Stimulated activated CD4-positive, alpha-beta T cell treated with anti-CD3 and anti-CD28 coated beads, Interleukin-12 subunit alpha, Interleukin-12 subunit beta, amount 100 ng/mL, for 4 hours (primary cell): ENCODE measurements at places on chromosomes 6 and 20.

- DNase-seq, result no peak
Measured at GRCh38 chr20:20719411-20719810, 7.0 kb upstream of the RALGAPA2 start.

GRCh38 chr6:91961671-91962070 is 1374.8 kb upstream of the MAP3K7 start:
- DNase-seq, result no peak

DNA sequence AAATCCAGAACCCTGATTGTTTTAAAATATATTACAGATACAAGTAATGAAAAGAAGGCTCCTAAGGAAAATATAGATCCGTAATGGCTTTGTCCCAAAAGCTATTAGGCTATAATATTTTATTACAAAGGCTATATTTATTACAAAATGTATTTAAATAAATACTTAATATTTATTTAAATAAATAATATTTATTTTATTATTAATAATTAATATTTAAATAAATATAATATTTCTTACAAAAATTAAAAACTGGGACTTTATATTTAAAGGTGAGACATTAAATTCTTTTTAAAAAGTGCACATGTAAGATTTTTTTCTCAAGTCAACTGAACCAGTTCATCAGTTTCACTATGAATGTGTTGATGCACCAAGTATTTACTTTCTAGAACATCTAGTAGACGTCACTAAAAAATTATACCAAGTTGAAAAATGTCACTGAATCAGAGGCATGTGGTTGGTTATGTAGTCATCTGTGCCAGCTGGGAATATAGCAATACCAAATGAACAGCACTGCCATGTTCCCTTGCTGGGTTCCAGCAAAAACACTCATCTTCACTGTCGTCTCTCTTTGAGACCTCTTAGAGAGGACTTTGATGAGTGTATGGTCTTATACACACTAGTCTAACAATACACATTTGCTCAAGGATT is 278.9 kb downstream of the ESR1 start:
- DNase-seq, result no peak

DNA sequence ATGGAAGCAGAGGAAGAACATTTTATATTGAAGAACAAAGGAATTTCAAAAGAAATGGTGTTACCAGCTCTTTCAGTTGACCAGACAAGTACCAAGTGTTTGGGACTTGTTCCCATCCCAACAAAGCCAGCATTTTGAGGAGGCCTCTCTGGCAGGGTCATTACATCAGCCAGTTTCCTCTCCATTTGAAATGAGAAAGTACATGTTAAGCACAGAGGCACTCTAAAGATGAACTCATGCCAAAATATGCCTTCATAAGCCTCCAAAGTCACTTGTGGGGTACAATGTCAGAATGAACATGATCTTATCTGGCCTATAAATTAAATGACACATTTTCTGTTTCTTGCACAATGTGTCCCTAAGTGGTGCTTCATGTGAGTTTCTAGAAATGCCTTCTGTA is 223.9 kb downstream of the PRL start:
- DNase-seq, result no peak

- no peak for DNase-seq
Measured at GRCh38 chr20:59376998-59377397, 76.6 kb downstream of the EDN3 start.

- DNase-seq, result no peak
Measured at GRCh38 chr6:27575594-27576361, 102.9 kb upstream of the ZNF184 start.

- peak; percentile 10 for DNase-seq
Measured at GRCh38 chr6:11043961-11044711, at the start of gene ELOVL2. TSS of gene ELOVL2 (minus strand) at chr6:11044305. CDS start at chr6:11044230, 75 bp downstream.

DNA sequence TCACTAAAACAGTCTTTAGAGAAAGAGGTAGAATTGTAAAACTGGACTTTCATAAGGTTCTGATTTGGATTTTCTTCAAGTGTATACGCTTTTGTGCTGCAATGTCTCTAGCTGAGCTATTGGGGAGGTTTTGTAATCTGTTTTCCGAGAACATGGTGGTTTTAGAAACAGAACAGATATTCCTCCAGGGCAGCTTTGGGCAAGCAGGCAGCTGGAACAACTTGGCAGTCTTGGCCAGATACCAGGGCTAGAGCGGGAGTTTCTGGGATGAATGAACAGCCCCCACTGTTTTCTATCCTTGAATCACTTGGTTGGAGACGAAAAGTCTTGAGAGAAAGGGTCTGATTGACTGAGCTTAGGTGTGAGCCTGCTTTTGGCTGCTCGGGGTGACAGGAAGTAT is 17.1 kb upstream of the ARMC2 start:
- no peak for DNase-seq

DNA sequence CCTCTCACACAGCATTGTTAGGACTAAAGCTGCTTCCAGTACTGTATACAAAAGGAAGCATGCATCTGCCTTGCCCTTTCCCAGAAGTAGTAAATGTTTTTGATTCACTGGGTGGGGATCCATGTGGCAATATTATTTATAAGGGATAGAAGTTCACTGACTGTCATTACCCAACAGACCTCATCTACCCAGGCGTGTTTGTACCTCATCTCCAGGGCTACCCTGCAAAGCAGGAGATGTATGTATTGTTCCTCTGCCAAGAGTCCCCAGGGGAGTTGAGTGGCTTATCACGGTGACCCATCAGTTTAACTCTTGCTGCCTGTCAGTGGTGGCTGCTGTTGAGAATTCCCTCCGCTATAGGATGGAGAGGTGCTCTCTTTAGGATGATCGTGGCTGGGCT is 42.5 kb downstream of the SLC24A3 start:
- DNase-seq, result no peak

DNA sequence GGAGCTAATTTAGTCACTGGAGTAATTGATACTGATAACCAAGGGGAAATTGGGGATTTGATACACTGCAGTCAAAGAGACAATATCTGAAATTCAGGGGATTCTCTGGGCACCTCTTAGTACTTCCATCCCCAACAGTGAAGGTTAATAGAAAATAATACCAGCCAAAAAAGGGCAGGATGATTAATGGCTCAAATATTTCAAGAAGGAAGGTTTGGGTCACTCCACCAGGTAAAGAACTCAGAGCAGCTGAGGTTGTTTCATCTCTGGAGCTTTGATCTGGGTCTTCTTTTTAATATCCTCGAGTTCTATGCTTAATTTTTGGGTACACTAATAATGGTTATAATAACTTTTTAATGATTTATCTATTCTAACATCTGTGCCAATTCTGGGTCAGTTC is 70.8 kb downstream of the CDKAL1 start:
- no peak for DNase-seq

- no peak for DNase-seq
Measured at GRCh38 chr6:29729774-29730328, 6.6 kb downstream of the HLA-F start.

- no peak for DNase-seq
Measured at GRCh38 chr6:136439514-136440190, 110.6 kb downstream of the MAP7 start.

- no peak for DNase-seq
Measured at GRCh38 chr6:141552031-141552430, 580.7 kb upstream of the GJE1 start.

DNA sequence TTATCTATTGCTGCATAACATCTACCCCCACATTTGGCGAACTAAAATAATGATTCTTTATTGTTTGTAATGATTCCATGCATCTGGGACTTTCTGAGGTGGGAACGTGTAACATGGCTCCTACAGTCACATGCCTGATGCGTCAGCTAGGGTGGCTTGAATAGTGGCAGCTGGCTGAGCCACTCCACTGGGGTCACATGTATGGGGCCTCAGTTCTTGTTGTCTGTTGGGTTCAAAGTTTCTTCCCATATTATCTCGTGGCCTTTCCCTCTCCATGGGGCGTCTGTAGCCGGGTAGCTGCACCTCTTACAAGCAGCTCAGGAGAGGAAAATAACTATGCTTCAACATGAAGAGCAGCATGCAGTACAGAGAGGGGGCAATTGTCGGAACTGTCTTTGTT is 69.9 kb downstream of the CRYBG1 start:
- no peak for DNase-seq

- DNase-seq, result no peak
Measured at GRCh38 chr6:69976591-69977090, 110.3 kb downstream of the COL19A1 start.

DNA sequence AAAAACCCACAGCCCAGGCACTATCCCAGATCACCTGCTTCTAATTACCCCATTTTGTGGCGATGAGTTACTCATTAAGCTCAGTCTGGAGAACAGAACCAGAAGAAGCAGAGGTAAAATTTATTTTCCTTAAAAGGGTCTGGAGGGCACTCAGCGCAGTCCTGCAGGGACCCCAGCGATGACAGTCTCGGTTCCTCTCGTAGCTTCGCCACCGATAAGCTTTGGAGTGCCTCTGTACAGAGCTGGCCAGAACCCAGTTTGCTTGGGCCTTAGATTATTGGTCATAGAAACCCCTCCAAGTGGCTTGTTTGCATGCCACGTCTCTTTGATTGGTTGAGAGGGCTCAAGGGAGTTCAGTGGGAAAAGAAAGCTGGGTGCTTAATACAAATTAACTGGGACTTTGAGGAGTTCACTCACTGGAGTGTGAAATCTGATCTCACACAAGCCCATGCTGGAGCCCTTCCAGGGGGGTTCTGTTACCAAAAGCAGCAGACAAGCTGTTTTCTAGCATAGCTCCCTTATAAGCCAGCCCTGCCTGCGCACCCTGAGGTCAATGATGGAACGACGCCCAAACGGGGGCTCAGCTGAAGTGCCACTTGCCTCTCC is 158.5 kb upstream of the ARID1B start:
- DNase-seq, result no peak

- DNase-seq, result no peak
Measured at GRCh38 chr6:51184046-51184445, 365.4 kb downstream of the TFAP2B start.

GRCh38 chr6:45115696-45116095 is 212.4 kb upstream of the RUNX2 start:
- DNase-seq, result no peak

- peak; percentile 70 for DNase-seq
Measured at GRCh38 chr6:137873273-137873762, 6.3 kb downstream of the TNFAIP3 start.

GRCh38 chr6:128024969-128025368 is 124.1 kb upstream of the THEMIS start:
- DNase-seq, result no peak

GRCh38 chr6:108693430-108694154 is 132.9 kb downstream of the FOXO3 start:
- no peak for DNase-seq

DNA sequence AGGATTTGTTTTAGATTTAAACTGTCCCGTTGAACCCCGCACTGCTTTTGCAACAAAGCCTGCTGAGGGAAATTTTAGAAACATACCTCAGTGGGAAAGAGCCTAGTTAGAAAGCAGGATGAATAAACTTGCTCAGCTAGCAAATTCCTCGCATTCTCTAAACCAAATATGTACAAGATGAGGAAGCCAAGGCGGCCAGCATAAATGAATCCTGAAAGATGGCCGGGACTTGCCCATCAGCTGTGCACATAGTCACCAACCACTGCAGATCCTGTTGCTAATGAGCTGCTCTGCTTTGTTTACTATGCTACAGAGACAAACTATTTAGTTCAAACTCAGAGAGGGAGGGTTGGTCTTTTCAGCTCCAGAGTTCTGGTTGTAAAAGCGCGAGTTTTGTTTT is 49.0 kb downstream of the TMEM170B start:
- DNase-seq, result no peak

DNA sequence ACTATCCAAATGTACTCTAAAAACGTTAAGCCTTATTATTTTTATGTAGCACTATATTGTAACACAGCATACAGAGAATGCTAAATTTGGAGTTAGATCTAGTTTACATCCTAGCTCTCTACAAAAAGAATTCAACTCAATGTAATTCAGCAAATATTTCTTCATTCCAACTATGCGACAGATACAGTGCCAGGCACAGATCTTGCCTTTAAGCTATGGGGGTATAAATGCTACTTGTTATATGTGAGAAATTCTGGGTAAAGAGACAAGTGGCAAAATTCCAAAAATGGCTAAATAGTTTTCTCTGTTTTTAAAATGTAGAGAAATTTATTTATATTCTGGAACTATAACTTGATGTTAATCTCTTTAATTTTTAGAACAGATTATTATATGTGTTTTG is 63.2 kb downstream of the SEL1L2 start:
- no peak for DNase-seq

DNA sequence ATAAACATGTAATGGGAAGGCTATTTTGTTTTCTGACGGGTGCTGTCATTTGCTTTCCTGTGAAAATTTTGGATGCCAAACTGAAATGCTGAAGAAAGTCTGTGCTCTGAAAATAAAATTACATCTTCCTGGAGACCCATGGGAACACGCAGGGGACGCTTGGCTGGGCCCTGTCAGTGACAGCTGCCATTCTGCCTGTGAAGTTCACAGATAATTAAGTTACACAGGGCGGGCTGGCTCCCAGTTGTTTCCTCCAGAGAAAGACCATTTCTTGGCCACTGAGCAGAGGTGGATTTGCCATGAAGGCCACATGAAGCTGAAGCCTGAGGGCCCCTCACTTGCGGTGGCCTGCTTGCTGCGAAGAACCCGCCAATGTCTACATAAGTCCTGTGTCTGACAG is 93.5 kb downstream of the TMEM170B start:
- DNase-seq, result no peak

GRCh38 chr6:1580585-1580984 is 29.1 kb upstream of the FOXC1 start:
- no peak for DNase-seq

DNA sequence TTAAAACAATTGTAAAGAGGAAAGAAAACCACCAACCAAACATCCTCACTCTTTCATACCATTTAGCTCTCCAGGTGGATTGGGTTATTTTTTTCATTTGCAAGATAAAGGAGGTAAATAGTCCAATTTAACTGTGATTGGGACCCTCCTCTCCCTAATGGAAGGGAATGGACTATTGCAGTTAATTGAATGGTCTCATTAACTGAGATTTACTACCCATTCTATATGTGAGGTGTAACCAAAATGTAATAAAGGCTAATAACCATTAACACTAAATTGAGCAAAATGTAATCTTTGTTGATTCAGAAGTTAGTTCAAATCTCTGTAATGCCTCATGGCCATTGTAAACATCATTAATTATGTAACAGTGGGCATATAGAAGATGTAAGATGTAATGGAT is 105.0 kb downstream of the KLHL32 start:
- DNase-seq, result no peak

GRCh38 chr6:52975580-52975979 is 19.5 kb downstream of the GSTA4 start:
- no peak for DNase-seq

GRCh38 chr20:63979557-63980316 is at the start of gene SAMD10:
TSS of gene SAMD10 (minus strand) at chr20:63979642. CDS start at chr20:63979467, 175 bp downstream.
- peak; percentile 89 for DNase-seq

DNA sequence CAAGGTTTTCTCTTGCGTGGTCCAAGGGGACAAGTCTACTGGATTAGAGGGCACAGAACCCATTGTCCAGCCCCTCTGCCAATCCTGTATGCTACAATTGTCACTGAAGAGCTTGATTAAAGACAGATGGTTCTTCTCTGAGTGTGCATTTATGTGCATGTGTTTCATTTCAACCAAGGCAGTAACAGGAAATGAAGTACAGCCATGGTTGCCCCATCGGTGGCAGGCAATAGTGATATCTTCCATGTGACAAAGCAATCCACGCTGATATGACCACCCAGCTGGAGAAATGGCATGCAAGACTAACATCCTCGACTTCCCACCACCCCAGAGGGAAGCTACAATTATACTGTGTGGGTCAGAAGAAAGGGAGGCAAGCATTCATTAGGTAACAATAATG is 85.5 kb downstream of the UNC5CL start:
- DNase-seq, result no peak

- DNase-seq, result no peak
Measured at GRCh38 chr20:44692932-44693480, 22.2 kb upstream of the CCN5 start.

- DNase-seq, result no peak
Measured at GRCh38 chr20:34639755-34640222, 37.1 kb downstream of the PIGU start.

GRCh38 chr6:160356074-160356744 is 8.0 kb downstream of the SLC22A3 start:
- DNase-seq, result no peak
